Urothelium cell line (cell line): ENCODE measurements at places on chromosomes 7 and 10.

DNA sequence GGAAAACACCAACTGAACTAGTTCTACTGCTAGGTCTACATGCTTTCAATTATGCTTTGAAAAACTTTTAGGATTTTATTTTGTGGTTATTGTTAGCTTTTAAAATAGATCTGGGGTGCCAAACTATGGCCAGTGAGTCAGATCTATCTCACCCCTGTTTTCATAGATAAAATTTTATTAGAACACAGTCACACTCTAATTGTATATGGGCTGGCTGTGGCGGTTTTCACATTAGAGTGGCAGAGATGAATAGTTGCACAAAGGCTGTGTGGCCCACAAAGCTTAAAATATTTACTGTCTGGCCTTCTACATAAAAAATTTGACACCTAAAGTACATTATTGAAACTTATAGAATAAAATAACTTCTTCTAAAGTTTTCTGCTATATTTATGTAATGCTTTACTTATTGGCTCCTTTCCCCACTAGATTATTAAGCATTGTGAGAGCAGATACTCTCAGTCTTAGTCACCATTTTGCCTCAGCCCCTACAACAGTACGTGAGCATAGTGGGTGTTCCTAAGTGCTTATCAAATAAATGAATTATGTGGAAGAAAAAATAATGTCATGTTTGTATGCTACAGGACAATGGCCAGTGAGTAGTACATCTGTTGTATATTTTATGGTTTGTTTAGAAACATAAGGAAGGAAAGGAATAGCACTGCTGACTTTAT, 5.4 kb upstream of the SUV39H2 start:
- no peak for DNase-seq

DNA sequence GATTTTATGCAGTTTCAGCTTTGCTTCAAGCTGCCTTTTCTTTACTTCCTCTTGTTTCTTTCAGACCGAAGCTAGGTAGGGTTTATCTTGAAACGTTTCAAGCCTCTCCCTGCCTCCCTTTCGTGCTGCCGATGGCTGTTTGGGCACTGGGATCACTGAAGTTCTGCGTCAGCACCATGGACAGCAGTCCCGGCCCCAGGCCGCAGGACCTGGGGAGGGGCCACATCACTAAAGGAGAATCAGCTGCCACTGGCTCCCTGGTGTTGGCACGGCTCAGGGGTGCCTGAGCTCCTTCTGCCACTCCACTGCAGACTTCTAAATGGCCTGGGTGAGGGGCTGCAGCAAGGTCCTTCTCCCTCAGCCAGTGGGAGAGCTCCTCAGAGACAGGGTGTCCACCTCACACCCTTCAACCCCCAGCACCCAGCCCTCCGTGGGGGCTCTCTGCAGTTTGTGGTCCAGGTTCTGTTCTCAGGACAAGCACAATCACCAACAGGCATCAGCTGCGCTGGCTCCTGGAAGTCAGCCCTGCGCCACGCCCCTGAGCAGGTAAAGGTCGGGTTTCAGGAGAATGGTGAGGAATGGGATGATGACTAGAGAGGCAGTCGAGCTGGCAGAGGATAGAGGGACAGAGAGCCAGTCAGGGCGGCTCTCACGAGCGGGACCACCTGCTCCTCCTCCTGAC, 387.2 kb downstream of the TCERG1L start:
- peak; percentile 47 for DNase-seq

DNA sequence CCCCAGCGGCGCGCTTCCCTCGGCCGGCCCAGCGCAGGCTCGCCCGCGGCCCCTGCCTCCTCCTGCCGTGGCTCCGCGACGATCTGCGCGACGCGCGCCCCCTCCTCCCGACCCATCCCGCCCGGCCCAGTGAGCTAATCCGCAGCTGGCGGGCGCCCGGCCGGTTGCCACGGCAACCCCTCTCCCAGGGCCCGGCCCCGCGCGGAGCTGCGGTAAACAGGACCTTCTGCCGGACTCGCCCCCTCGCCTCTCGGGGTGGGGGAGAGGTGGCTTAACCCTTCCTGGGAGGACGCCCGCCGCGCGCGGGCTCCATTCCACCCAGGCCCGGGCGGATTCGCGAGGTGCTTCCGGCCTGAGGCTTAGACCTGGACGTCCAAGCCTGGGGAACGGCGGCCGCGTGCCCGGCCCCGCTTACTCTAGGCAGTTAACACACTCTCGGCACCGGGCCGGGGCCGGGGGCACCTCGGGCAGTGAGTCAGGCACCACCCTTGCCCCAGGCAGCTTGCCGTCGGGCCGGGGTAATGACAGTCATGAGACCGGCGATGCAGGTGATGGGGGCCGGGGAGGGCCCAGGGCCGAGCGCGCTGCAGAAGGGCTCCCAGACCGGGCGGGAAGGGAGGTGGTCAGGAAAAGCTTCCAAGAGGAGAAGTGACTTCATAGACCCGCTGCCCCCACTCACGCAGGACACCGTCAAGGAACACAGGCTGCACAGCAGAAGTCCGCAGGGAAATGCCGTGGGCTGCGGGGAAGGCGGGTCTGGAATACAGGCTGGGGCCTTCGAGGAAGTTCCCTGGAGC, at the start of gene DENND2A:
Gene DENND2A (minus strand): TSS at position 87 of the 797 bp plus-strand sequence. CDS start 38,416 bp downstream, outside the sequence.
- peak; percentile 64 for DNase-seq

DNA sequence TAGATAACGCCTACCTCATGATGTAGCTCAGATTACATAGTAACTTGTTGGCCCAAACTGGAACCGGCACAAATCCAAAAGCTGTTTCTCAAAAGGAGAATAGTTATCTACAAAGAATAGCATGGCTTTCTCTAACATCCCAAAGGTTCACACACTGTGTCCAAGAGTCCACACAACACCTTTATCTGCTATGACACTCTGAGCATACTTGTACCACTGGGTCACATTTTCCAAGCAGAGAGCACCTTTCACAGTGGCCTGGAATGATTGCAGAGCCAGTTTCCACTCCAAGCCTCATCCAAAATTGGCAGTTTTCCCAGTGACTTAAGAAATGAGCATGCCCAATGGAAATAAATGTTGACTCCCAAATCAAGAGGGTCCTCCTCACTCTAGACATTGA, 155.3 kb downstream of the VWC2 start:
- DNase-seq: no peak

DNA sequence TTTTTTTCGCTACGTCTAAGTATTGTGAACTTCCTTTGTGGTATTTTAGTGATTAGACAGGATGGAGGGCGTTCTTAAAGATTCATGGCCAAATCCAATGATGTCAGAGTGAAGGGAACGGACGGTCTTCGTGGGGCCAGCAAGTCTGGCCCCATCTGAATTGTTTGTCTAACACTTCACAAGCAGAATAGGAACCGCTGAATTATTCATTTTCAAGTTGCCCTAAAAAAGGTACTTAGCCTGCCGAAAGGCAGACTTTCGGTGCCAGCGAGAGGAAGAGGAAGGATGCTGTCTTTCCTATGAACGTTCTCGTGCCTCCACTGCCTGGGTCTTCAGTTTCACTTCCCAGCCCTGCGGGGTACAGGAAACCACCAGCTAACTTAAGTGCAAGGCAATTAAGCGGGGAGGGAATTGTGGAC, 145.7 kb upstream of the SH2B2 start:
- no peak for DNase-seq

GRCh38 chr10:24495666-24496460, 227.8 kb downstream of the ARHGAP21 start:
- DNase-seq: no peak

- no peak for DNase-seq
Observed at GRCh38 chr10:1473874-1474273, 263.5 kb downstream of the ADARB2 start.
